ENCODE measurements at places on chromosomes 12 and 14. TPM values are rescaled to one million over a fixed set of nuclear protein-coding genes. Genes with fewer than 3 reads are reported as not detected.
A peak's percentile ranks its signal among the peaks of the same experiment; 100 is the strongest.

DNA sequence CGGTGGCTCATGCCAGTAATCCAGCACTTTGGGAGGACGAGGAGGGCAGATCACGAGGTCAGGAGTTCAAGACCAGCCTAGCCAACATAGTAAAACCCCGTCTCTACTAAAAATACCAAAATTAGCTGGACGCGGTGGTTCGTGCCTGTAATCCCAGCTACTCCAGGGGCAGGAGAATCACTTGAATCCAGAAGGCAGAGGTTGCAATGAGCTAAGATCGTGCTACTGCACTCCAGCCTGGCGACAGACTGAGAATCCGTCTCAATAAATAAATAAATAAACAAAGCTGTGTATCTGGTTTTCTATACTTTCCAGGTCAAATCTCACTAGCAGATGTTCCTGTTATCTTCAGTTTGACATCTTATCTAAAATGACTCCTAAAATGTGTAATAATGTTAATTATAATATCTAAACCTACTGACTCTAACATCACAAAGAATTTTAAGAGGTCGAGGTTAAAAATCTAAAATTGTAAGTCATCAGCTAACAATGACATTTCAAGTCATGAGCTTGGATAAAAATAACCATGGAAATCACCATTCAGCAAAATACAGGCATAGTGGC is 2.4 kb upstream of the SRP54 start:
- H3K4me3 ChIP-seq = peak overlapping the region; percentile 90
- H3K36me3 ChIP-seq = no peaks in the 10 kb centered on the region
- H3K27ac ChIP-seq = peak overlapping the region; percentile 99
- peak; percentile 19 for DNase-seq
- peaks cover 23% of the 10 kb centered on the region for H3K4me1 ChIP-seq
- no peaks in the 10 kb centered on the region for H3K27me3 ChIP-seq

GRCh38 chr14:94165744-94166143 is 8.4 kb upstream of the PPP4R4 start:
- DNase-seq = no peak
- peaks cover 17% of the 10 kb centered on the region for H3K27me3 ChIP-seq
- no peak overlapping the region for H3K27ac ChIP-seq
- no peaks in the 10 kb centered on the region for H3K36me3 ChIP-seq
- no peak overlapping the region for H3K4me3 ChIP-seq

- no peak for DNase-seq
- H3K27ac ChIP-seq = no peak overlapping the region
- H3K4me3 ChIP-seq = no peak overlapping the region
- H3K4me1 ChIP-seq = peaks cover 2% of the 10 kb centered on the region
These were observed 329.2 kb downstream of the PCNX1 start for GRCh38 chr14:71236487-71236886.

DNA sequence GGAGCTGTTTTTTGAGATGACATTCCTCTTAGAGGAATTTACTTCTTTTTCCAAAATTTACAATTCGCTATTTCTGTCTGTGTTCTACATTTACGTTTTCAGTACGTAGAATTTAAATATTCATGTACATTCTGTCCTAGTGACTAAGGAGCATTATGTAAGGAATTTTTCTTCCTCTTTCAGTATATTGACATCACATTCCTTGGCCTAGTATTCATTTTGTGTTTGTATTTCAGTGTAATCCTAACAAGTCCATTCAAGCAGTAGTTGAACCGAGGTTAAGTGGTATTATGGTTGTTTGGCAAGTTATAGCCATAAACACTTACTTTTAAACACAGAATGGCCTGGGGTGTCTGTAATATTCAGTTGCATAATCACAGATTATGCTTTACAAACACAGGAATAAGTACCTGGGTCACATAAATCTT is 465.2 kb downstream of the PCNX1 start:
- peak overlapping the region; percentile 92 for H3K27ac ChIP-seq
- no peaks in the 10 kb centered on the region for H3K36me3 ChIP-seq
- peak overlapping the region; percentile 29 for H3K4me3 ChIP-seq
- DNase-seq = peak; percentile 87
- H3K4me1 ChIP-seq = peaks cover 29% of the 10 kb centered on the region
- H3K27me3 ChIP-seq = no peaks in the 10 kb centered on the region

GRCh38 chr14:93546642-93547041 is 115.9 kb downstream of the UNC79 start:
- no peaks in the 10 kb centered on the region for H3K36me3 ChIP-seq
- H3K27ac ChIP-seq = no peak overlapping the region
- H3K4me3 ChIP-seq = no peak overlapping the region
- H3K4me1 ChIP-seq = no peaks in the 10 kb centered on the region
- H3K27me3 ChIP-seq = peaks cover 3% of the 10 kb centered on the region

GRCh38 chr14:101134161-101134631 is 230.7 kb upstream of the RTL1 start:
- no peaks in the 10 kb centered on the region for H3K36me3 ChIP-seq
- peaks cover 11% of the 10 kb centered on the region for H3K27me3 ChIP-seq
- no peak overlapping the region for H3K4me3 ChIP-seq
- peak; percentile 36 for DNase-seq
- no peaks in the 10 kb centered on the region for H3K4me1 ChIP-seq

The INSM2 gene
- total RNA-seq = not detected

The PZP gene
- total RNA-seq = not detected

The WIF1 gene
- not detected for total RNA-seq

The NAV3 gene
- total RNA-seq = 107 TPM

All from osteoblast (primary cell).